ENCODE measurements at places on chromosomes 3 and 15. TPM values are rescaled to one million over a fixed set of nuclear protein-coding genes. Genes with fewer than 3 reads are reported as not detected.

OR5H6 gene
- not detected for total RNA-seq

IGSF10 gene
- 7.7 TPM for total RNA-seq

HESX1 gene
- 1.9 TPM for total RNA-seq

ARGFX gene
- total RNA-seq = not detected

CYFIP1 gene
- total RNA-seq = 160 TPM

RYR3 gene
- total RNA-seq = 15.6 TPM

SERINC4 gene
- not detected for total RNA-seq

SQOR gene
- total RNA-seq = 49.3 TPM

KLHL6 gene
- 6.8 TPM for total RNA-seq

SELENOT gene
- 93.0 TPM for total RNA-seq

GRCh38 chr3:169512991-169513390, 150.5 kb downstream of the MECOM start:
- H3K4me1 ChIP-seq = peaks cover 3% of the 10 kb centered on the region
- DNase-seq = no peak
- H3K27me3 ChIP-seq = no peaks in the 10 kb centered on the region
- no peak overlapping the region for H3K4me3 ChIP-seq
- no peak overlapping the region for H3K27ac ChIP-seq
- no peaks in the 10 kb centered on the region for H3K36me3 ChIP-seq

DNA sequence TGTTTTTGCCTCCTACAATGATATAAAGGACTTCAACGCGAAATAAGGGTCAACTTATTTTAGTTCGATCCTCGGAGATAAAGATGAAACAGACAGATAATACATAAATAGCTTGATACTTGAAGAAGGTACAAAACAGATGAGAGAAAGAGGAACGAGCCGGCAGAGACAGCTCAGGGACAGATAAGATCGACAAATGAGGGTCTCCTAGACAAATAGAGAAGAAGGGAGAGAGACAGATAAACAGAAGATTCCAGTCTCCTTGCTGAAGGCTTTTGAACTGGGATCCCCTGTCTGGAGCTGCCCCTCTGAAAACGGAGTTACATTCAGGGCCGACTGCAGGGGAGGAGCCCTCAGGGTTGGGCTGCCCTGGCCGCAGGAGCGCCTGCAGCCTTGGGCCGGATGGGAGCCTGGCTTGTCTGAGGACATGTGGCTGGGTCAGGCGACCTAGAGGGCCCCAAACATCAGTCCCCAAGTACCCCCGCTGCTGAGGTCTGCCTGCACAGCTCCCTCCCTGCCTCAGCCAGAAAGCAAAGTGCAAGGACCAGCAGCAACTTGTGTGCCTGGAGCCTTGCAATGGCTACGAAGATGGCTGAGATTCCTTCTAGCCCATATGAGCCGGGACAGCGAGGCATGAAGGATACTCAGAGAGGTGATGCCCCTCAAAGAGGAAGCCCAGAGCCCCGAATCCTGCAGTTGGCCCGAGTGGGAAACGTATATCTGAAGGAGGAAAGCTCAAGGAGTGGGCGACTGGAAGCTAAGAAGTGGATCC, 926 bp upstream of the SKOR1 start:
- no peak overlapping the region for H3K27ac ChIP-seq
- H3K27me3 ChIP-seq = peaks cover 2% of the 10 kb centered on the region
- H3K4me1 ChIP-seq = no peaks in the 10 kb centered on the region
- H3K36me3 ChIP-seq = no peaks in the 10 kb centered on the region
- peak; percentile 39 for DNase-seq

GRCh38 chr3:7508821-7509220, 647.9 kb downstream of the GRM7 start:
- H3K36me3 ChIP-seq = no peaks in the 10 kb centered on the region
- peaks cover 15% of the 10 kb centered on the region for H3K4me1 ChIP-seq
- no peaks in the 10 kb centered on the region for H3K27me3 ChIP-seq

GRCh38 chr3:136630915-136631314, 121.3 kb downstream of the STAG1 start:
- H3K27me3 ChIP-seq = no peaks in the 10 kb centered on the region
- no peaks in the 10 kb centered on the region for H3K4me1 ChIP-seq
- no peak for DNase-seq
- H3K27ac ChIP-seq = no peak overlapping the region
- H3K4me3 ChIP-seq = no peak overlapping the region

DNA sequence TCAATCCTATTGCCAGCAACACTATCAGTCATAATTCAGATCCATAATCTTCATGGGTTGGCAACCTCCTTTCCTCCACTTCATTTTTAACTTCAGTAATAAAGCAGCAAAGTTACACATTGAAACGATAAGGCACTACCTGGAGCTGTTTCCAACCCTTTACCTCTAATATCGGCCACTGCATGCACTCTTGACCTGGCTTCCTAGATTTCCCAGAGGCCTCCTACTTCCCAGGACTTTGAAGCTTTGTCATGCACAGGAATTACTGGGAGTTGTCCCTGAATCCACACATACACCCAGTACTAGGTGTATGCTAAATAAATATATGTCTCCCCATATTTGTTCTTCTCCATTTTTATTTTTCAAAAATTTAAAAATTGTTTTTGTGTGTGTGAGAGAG, 126.1 kb downstream of the PLD1 start:
- H3K36me3 ChIP-seq = peaks cover 8% of the 10 kb centered on the region
- H3K4me3 ChIP-seq = no peak overlapping the region
- no peaks in the 10 kb centered on the region for H3K4me1 ChIP-seq
- H3K27me3 ChIP-seq = no peaks in the 10 kb centered on the region
- DNase-seq = no peak

- H3K4me1 ChIP-seq = peaks cover 7% of the 10 kb centered on the region
- H3K27ac ChIP-seq = no peak overlapping the region
- DNase-seq = no peak
- no peaks in the 10 kb centered on the region for H3K27me3 ChIP-seq
These were observed 71.9 kb downstream of the SYNM start for GRCh38 chr15:99176757-99177156.

- no peak for DNase-seq
- H3K36me3 ChIP-seq = no peaks in the 10 kb centered on the region
- no peaks in the 10 kb centered on the region for H3K4me1 ChIP-seq
These were observed 1384.0 kb downstream of the ZPLD1 start for GRCh38 chr3:103818800-103819199.

DNA sequence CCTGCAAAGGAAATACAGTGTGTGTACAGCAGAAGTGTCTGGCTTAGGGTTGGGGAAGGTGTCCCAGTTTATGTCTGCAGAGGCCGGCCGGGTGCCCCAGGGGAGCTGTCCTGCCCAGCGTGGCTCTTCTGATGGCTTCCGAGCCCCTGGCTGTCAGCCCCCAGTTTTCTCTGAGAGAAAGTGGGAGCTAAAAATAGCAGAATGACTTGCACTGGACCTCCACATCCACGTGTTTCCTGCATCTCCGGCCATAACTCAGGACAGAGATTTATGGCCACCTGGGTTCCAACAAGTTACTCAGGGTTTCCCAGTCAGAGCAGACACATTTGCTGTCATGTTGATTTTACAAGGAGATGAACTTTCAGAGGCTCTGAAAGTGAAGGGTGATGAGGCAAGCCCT, 192.0 kb downstream of the ATP10A start:
- H3K27ac ChIP-seq = peak overlapping the region; percentile 44
- no peaks in the 10 kb centered on the region for H3K27me3 ChIP-seq
- no peak overlapping the region for H3K4me3 ChIP-seq
- H3K36me3 ChIP-seq = no peaks in the 10 kb centered on the region

DNA sequence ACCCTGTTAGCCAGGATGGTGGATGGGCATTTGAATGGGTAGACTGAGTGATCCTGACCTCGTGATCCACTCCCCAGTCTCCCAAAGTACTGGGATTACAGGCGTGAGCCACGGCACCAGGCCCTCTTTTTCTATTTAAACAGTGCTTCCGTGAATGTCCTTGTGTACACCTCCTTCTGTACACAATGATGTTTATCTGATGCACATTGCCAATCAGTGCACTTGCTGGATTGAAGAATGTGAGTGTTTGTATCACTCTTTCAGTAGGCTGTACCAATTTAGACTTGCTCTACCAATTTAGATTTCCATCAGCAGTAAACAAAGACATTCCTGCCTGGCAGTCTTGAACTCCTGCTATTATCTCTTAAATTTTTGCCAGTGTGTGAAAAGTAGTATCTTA, 8.9 kb upstream of the ZNF619 start:
- H3K36me3 ChIP-seq = peaks cover 3% of the 10 kb centered on the region
- no peak for DNase-seq
- no peak overlapping the region for H3K4me3 ChIP-seq
- no peaks in the 10 kb centered on the region for H3K4me1 ChIP-seq
- no peaks in the 10 kb centered on the region for H3K27me3 ChIP-seq
- H3K27ac ChIP-seq = no peak overlapping the region

GRCh38 chr3:111269777-111270176, 198.2 kb downstream of the NECTIN3 start:
- H3K27me3 ChIP-seq = no peaks in the 10 kb centered on the region
- no peak overlapping the region for H3K4me3 ChIP-seq
- no peaks in the 10 kb centered on the region for H3K4me1 ChIP-seq
- H3K36me3 ChIP-seq = no peaks in the 10 kb centered on the region
- DNase-seq = no peak

DNA sequence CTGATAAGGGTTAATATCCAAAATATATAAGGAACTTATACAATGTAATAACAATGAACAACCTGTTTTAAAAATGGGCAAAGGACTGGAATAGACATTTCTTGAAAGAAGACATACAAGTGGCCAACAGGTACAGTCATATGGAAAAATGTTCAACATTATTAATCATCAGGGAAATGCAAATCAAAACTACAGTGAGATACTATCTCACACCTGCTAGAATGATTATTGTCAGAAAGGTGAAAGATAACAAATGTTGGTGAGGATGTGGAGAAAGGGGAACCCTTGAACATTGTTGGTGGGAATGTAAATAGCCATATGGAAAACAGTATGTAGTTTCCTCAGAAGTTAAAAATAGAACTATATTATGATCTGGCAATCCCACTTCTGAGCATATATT, 20.4 kb downstream of the GOLM2 start:
- no peak for DNase-seq
- no peaks in the 10 kb centered on the region for H3K36me3 ChIP-seq
- H3K27ac ChIP-seq = no peak overlapping the region

- H3K36me3 ChIP-seq = no peaks in the 10 kb centered on the region
- DNase-seq = peak; percentile 15
These were observed 177.1 kb downstream of the NSMCE3 start for GRCh38 chr15:29092376-29093064.

- H3K4me3 ChIP-seq = no peak overlapping the region
- H3K27ac ChIP-seq = peak overlapping the region; percentile 84
- H3K4me1 ChIP-seq = no peaks in the 10 kb centered on the region
- DNase-seq = peak; percentile 88
These were observed 255.6 kb downstream of the ZNF621 start for GRCh38 chr3:40780291-40780924.

- H3K27me3 ChIP-seq = no peaks in the 10 kb centered on the region
- peaks cover 7% of the 10 kb centered on the region for H3K4me1 ChIP-seq
- no peaks in the 10 kb centered on the region for H3K36me3 ChIP-seq
- no peak for DNase-seq
These were observed 29.5 kb downstream of the GYG1 start for GRCh38 chr3:149020839-149021252.

- no peak overlapping the region for H3K4me3 ChIP-seq
- no peaks in the 10 kb centered on the region for H3K36me3 ChIP-seq
- no peak overlapping the region for H3K27ac ChIP-seq
These were observed 32.2 kb downstream of the PEX5L start for GRCh38 chr3:180004542-180004941.

DNA sequence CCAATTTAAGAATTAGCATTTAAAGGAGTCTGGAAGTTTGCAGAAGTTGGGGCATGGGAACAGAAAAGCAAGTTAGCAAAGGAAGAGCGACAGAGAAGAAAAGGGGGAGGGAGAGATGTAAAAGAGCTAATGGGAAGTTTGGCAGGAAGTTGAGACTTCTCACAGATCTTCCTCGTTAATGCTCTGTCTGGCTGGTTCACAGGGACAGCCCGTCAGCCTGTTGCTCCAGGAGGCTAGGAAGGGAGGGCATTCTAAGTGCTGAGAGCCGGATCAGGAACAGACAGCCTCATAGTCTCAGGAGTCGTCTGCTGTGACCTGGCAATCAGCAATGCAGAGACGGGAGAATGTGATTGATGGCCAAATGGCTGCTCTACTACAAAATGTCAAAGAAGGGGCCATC, 150.3 kb downstream of the AGBL1 start:
- H3K27me3 ChIP-seq = peaks cover 4% of the 10 kb centered on the region
- no peaks in the 10 kb centered on the region for H3K36me3 ChIP-seq
- no peaks in the 10 kb centered on the region for H3K4me1 ChIP-seq
- no peak overlapping the region for H3K4me3 ChIP-seq
- H3K27ac ChIP-seq = no peak overlapping the region
- DNase-seq = no peak

GRCh38 chr3:184339001-184339400, 1.6 kb downstream of the FAM131A start:
- H3K27ac ChIP-seq = no peak overlapping the region
- peaks cover 2% of the 10 kb centered on the region for H3K36me3 ChIP-seq
- H3K4me3 ChIP-seq = peak overlapping the region; percentile 27
- DNase-seq = no peak

All from aorta (tissue), 5 donors.